ENCODE measurements at places on chromosomes 7 and 10. TPM values are rescaled to one million over a fixed set of nuclear protein-coding genes. Genes with fewer than 3 reads are reported as not detected.

DNA sequence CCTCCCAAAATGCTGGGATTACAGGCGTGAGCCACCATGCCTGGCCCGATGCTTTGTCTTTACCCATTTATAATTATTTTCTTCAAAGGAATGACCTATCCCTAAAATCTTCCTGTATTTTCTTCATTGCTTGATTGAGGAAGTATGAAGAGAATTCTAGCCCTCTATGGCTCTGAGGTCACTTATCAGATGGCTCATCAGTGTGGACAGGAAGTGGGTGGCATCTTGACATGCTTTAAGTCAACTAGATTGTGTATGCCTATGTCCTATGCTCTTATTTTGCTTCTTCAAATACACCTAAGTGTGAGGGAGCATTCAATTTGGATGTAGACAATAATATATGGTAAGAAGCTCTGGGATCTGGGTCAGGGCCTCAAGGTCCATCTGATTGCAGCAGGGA, 1020.5 kb downstream of the LRMDA start:
- H3K27me3 ChIP-seq: no peaks in the 10 kb centered on the region
- H3K27ac ChIP-seq: no peak overlapping the region
- H3K4me1 ChIP-seq: no peaks in the 10 kb centered on the region
- H3K36me3 ChIP-seq: no peaks in the 10 kb centered on the region

DNA sequence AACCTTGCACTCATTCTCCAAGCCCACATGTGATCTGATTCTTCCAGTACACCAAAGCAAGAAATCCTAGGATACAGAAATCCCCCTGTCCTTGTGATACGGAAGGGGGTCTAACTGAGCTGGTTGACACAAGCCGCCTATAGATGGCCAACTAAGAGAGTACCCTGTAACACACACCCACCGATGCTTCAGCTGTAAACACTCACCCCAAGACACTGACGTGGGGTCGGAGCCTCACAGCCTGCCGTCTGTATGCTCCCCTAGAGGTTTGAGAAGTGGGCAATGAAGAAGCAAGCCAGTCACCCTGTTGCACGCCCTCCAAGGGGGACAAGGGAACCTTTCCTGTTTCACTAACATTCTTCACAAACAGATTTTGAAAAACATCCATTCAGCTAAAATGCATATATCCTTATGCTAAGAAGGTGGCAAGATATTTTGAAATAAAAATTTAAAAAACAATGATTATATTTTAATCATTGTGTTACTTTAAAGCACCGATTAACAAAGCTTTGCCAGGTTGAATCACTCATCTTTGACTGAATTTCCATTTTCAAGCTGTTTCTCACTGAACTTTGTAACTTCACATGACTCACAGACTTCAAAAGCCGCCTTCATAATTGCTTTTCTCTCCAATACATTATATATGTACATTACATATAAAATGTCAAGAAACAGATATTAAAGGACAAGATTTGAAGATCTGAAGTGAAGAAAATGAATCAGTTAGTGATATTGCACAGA, 329.3 kb downstream of the ARL4A start:
- H3K4me3 ChIP-seq: no peak overlapping the region
- DNase-seq: no peak
- H3K27ac ChIP-seq: no peak overlapping the region

DNA sequence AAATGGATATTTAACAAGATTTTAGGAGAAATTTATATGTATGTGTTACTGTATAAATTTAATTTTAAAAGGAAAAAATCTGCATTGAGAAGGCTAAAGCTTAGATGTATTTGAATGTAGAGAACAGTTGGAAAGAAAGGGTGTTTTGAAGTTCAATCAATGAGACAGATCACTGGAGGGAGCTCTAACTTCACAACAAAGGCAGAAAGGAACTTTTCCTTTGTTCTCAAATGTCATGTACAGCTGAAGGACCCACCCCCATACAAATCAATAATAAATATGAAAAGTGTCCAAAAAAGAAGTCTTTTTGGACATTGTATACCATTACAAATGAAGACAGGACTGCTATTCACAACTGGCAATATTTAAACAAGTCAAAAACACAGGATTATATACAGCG, 403.4 kb downstream of the DNAJB9 start:
- H3K27me3 ChIP-seq: no peaks in the 10 kb centered on the region
- no peaks in the 10 kb centered on the region for H3K4me1 ChIP-seq
- H3K27ac ChIP-seq: no peak overlapping the region
- no peak overlapping the region for H3K4me3 ChIP-seq
- no peaks in the 10 kb centered on the region for H3K36me3 ChIP-seq

GRCh38 chr10:59907537-59907917, 1.2 kb upstream of the CCDC6 start:
- H3K4me1 ChIP-seq: peaks cover 47% of the 10 kb centered on the region
- H3K27ac ChIP-seq: peak overlapping the region; percentile 92
- no peaks in the 10 kb centered on the region for H3K27me3 ChIP-seq

Gene MALRD1
- total RNA-seq: not detected

Gene HABP2
- not detected for total RNA-seq

Gene PNLIP
- not detected for total RNA-seq
